T-helper 17 cell (primary cell): ENCODE measurements at places on chromosomes 7 and 10. TPM values are rescaled to one million over a fixed set of nuclear protein-coding genes. Genes with fewer than 3 reads are reported as not detected.

DNA sequence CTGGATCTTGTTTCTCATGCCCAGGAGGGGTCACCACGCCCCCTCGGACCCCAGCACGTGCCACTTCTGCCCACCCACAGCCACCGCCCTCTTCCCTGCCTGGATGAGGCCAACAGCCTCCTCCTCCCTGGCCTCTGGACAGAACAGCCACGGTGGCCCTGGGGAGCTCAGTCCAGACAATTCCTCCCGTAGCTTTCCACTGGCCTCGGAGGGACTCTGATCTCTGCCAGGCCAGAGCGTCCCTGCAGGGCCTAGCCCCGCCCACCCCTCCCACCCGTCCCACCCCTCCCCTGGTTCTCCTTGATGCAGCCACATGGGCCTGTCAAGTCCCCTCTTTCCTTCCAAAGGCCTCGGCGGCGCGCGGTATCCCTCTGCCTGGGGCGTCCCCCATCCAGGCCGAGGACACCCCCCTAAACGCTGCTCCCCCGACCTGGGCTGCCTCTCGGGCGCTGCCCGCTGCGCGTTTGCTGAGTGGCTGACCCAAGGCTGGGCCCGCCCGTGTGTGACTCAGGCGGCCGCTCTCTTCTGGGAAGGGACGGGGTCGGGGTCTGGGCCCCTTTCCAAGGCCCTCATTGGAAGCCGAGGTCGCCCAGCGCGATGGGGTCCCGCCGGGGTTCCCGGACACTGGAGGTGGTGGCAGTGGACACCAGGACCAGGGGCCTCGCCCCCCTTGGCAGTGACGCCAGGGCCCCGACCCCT is 557 bp downstream of the TMEM120A start:
- DNase-seq, result no peak

- no peak for DNase-seq
Observed at GRCh38 chr10:31700181-31700611, 228.4 kb downstream of the ARHGAP12 start.

- no peak for DNase-seq
Observed at GRCh38 chr7:26480156-26480555, 188.5 kb downstream of the SNX10 start.

GRCh38 chr7:36306722-36307121 is 82.9 kb upstream of the ANLN start:
- DNase-seq, result no peak

- DNase-seq, result no peak
Observed at GRCh38 chr7:50962962-50963374, 180.3 kb upstream of the GRB10 start.

- no peak for DNase-seq
Observed at GRCh38 chr7:133822001-133822641, 305.0 kb upstream of the LRGUK start.

GRCh38 chr7:34107276-34107675 is 201.9 kb downstream of the BMPER start:
- DNase-seq, result no peak

DNA sequence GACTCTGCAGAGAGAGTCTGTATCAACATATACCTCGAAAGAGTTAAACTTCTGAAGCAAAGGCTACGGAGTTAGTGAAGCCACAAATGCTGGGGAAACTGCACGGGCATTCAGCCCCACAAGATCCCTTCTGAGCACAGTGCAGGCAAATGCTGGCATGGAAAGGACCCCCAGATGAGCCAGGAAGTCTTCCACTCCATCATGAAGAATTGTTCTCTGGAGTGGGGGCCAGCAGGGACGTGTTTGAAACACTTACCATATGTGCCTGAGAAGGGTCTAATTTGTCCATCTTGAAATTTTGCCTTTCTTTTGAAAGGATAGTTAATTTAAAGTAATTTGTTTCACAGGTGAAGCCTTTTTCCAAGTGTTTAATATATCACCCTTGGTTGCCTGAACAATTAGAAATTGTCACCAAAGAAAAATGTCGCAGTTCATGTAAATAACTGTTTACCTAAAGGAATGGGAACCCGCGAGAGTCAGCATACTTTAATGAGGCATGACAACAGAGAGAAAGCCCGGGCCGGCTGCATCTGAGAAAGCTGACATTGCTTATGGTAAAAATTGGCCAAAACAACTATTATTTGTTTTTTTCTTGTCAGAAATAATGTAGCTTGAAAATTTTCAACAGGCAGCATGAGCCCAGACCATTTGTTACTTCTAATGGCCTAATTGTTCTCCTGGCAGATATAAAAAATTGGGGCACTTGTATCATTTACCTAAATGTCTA is 287.6 kb upstream of the MGMT start:
- DNase-seq, result no peak

DNA sequence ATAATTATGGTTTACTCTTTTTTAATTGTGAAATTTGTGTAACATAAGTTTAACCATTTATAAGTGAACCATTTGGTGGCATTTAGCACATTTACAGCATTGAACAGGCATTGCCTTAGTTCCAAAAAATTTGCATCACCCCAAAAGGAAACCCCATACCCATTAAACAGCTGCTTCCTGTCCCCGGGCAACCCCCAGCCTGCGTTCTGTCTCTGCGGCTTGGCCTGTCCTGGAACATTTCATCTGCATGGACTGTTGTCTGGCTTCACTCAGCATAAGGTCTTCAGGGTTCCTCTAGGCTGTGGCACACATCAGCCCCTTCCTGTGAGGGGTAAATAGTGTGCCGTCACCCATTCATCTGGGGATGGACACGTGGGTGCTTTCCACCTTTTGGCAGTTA is 6.9 kb downstream of the RET start:
- no peak for DNase-seq

DNA sequence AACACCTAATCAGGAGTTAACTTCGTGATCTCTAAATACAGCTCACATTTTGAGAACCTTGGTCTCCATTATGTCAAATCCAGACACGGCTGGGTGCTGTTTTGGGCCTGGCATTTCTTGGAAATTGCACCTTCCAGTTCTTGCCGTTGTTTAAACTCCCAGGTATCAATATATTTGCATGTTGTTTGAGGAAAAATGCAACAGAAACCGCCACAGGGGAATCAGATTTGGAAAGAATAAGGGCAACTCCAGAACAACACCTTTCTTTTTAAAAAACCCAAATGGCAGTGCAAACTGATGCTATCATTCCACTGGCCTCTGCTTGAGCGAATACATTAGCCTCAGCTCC is 162.0 kb downstream of the FGFR2 start:
- no peak for DNase-seq

DNA sequence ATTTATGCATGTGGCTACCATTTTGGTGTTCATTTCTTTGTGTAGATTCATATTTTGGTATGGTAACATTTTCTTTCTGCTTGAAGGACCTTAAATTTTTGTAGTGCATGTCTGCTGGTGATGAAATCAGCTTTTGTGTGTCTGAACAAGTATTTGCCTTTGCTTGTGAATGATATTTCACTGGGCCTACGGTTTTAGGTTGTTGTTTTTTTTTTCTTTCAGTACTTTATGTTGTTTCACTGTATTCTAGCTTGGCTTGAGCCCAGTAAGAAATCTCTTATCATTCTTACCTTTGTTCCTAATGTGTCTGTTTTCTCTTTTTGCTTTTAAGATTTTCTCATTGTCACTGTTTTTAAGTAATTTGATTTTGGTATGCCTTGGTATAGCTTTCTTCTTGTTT is 31.9 kb downstream of the SAMD8 start:
- DNase-seq, result no peak

GRCh38 chr7:149599636-149600206 is 102.1 kb upstream of the ZNF746 start:
- DNase-seq, result no peak

- no peak for DNase-seq
Observed at GRCh38 chr10:125783957-125784356, 8.3 kb upstream of the MMP21 start.

DNA sequence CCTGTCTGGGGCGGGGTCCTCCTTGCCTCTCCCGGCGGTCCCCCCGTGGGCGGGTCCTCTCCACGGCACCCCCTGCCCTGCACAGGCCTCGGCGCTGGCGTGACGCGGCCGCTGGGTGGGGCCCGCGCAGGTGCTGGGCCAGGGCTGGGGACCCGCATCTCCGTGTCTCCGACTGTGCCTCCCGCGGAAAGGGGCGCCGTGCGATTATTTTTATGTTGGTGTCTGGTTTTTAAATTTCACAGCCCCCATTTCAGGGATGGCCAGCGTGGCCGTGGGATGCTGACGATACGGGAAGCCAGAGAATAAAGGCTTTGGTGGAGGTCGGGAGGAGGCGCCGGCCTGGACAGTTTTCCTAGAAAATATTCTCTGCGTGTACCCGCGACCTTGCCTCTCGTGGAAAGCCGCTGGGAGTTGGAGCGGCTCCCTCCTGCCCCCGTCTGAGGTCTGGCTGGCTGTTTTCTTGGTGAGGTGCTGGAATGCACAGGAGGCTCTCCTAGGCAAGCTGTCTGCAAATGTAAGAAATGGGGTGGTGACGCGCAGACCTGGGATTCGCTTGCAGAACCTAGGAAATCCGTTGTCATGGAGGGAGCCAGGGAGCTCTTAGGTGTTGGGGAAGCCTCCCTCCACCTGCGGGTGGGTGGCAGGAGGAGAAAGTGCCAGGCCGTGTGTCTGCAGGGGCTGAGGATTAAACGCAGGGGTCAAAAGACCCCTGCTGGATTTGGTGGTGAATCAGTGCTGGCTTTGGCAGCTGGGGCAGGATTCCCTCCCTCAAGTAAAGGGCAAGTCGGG is 28.7 kb upstream of the JAKMIP3 start:
- no peak for DNase-seq

Gene PSMC2
- total RNA-seq, result 91.1 TPM

Gene EN2
- not detected for total RNA-seq

Gene CXCL12
- total RNA-seq, result not detected

Gene ORC5
- 13.2 TPM for total RNA-seq

Gene ASIC3
- 9.1 TPM for total RNA-seq

Gene CNTNAP2
- total RNA-seq, result not detected
